ENCODE measurements at places on chromosomes 11 and 22.

DNA sequence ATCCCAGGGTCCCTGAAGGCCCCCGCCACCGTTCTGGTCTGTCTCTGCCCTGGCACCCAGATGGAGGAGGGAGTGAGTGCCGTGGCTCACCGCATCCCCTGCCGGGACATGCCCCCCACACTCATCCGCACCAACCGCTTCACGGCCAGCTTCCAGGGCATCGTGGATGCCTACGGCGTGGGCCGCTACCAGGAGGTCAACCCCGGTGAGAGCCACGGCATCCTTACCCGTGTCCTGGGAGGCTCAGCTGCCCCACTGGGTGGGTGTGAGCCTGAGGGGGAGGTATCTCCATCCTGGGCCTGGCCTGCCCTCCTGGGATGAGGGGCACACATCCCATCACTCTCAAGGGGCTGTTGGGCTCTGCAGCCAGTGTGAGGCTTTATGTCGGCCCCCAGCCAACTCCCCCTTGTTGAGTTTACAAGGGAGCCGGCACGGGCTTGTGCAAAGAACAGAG lies 6.1 kb downstream of the TCIRG1 start:
- no peak for DNase-seq

DNA sequence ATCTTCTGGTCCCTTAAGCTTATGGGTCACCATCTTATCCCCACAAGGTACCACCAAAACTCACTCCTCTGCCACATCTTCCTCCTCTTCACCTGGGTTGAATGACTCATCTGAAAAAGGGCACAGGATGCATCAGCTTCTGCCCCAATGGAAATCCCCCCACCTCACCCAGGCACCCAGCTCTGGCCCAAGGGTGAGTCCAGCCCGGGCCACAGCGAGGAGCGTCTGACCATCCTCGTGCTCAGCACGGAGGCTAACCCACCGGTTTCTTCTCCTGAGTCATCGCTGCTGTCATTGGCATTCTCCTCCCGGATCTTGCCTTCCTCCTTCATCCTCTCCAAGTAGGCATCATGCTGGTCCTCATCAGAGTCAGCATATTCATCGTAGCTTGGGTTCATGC lies 5.3 kb upstream of the TNKS1BP1 start:
- DNase-seq, result no peak

DNA sequence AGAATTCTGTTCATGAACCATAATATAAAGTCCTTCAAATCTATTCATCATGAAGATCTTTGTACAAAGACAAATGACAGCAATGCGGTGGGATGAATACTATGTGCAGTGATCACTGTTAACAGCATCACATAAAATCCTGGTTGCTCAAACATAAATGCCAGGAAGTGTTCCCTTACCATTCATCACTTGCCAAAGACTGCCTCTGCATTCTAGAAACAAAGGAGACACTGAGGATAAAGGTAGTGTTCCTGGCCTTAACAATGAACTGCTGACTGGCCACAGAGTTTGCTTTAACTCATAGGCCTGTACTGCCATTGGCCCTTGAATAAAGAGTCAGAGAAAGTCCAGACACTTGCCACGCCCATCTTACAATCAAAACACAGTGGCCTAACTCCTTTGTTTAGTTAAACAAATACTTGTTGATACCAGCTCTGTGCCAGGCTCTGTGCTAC lies 29.5 kb downstream of the C2CD3 start:
- no peak for DNase-seq

- DNase-seq, result no peak
Measured at GRCh38 chr11:4060182-4060923, 34.2 kb upstream of the RRM1 start.

DNA sequence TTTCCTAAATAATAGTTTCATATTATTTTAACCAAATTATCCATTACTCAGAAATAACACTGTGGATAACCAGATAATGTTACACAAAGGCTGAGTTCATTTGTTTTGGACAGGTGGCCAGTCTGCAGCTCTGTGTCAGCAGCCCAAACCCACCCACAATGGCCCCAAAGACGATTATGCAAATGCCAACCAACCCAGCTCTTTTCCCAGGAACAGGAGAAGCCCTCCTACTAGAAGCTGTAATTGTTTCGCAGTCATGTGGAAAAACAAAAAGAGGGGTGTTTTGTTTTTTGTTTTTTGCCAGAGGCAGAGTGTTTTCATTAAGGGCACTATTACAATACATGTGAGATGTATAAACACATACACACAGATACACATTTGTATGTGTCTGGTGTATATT lies 102.1 kb downstream of the FCHSD2 start:
- no peak for DNase-seq

DNA sequence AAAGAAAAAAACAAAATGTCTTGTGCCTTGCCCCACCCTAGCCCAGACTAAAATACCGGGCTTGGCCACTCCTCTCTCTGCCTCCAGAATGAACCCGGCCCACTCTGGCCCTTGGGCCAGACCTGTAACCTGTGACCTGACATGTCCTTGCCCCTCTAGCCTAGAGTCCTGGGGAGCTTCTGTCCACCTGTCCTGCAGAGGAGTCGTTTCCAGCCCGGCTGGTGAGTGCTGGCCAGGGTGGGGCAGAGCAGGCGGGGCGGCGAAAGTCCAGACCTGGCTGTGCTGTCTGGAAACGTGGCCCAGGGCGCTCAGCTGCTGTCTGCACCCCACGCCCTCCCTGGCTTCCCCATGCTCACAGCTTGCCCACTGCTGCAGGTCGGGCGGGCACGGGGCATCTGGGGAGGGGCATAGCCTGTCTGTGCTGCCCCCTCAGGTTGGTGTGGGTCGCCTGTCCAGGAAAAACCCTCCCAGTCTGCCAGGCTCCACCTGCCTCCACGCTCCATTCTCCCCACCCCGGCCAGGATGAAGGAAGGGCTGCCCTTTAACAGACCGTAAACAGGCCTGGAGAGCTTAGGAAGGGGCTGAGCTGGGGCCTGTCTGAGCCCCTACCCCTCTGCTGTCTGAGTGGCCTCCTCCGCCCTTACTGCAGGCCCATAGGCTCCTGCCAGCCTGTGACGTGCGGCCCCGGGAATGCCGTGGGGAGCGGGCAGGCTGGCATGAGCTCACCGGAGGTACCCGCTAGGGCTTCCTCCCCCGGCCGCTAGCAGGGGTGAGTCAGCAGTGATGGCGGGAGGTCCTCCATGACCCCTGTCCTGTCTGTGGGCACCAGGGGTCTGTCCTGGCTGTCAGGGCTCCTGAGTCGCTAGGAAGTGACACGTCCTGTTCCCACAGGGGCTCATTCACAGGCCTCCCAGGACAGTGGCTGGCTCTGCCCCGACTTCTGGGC lies 1.9 kb downstream of the CD151 start:
- DNase-seq, result no peak

DNA sequence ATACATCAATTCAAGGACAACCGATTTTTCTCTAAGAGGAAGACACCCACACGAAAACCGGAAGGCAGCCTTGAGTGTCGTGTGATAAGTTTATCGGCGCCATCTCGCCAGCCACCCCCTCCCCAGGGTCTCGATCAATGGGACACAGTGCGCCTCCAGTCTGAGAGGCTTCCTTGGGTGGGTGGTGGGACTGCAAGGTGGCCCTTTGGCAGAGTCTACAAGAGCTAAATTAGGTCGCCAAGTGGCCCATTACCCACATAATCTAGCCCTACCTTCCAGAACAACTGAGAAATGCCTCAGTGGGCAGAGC lies 64.0 kb downstream of the CD6 start:
- no peak for DNase-seq

GRCh38 chr22:43088627-43088983 lies 586 bp downstream of the TTLL1 start:
- no peak for DNase-seq

GRCh38 chr11:86863476-86863875 lies 63.1 kb downstream of the PRSS23 start:
- DNase-seq, result no peak

- DNase-seq, result no peak
Measured at GRCh38 chr11:45250035-45250718, 36.0 kb downstream of the SYT13 start.

GRCh38 chr11:118917481-118918127 lies 8.1 kb downstream of the BCL9L start:
- DNase-seq, result no peak

GRCh38 chr22:38406617-38407016 lies 48.4 kb downstream of the KCNJ4 start:
- DNase-seq, result no peak

GRCh38 chr22:49936973-49937757 lies 18.7 kb downstream of the CRELD2 start:
- DNase-seq, result no peak

GRCh38 chr22:25051073-25051472 lies 98.6 kb downstream of the KIAA1671 start:
- no peak for DNase-seq

DNA sequence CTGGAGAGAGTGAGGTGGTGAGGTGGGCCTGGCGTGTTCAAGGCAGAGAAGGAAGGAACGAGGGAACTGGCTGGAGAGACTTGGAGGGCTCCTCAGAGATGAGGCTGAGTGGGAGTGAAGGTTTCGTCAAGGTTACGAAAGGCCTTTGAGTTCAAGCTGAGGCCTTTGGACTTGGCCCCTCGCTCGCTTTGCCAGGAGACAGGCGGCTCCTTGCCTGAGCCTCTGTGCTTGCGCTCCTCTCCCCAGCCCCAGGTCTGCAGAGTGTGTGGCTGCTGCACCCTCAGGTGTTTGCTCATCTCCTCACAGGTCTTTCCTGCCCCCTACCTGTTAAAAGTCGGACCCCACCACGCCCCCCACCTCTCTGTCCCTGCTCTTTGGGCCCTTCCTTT lies 91.6 kb downstream of the ATXN10 start:
- no peak for DNase-seq

GRCh38 chr11:29507376-29507775 lies 509.5 kb downstream of the KCNA4 start:
- no peak for DNase-seq

DNA sequence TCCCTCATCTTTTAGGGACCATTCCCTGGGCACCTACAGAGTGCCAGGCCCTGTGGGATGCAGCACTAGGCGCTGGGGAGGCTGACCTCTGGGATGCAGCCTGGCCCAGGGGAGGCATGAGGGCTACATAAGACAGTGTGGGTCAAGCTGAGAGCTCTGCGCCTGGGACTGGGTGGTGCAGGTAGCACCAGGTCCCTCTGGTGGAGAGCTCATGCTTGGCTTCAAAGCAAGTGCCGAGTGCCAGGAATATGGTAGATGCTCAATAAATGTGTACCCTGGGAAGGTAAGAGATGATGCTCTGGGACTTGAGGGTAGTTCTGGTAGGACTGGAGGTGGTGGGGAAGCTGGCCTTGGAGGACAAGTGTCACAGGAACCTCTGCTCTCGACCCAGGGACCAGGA lies 2.0 kb upstream of the MPPED1 start:
- no peak for DNase-seq

DNA sequence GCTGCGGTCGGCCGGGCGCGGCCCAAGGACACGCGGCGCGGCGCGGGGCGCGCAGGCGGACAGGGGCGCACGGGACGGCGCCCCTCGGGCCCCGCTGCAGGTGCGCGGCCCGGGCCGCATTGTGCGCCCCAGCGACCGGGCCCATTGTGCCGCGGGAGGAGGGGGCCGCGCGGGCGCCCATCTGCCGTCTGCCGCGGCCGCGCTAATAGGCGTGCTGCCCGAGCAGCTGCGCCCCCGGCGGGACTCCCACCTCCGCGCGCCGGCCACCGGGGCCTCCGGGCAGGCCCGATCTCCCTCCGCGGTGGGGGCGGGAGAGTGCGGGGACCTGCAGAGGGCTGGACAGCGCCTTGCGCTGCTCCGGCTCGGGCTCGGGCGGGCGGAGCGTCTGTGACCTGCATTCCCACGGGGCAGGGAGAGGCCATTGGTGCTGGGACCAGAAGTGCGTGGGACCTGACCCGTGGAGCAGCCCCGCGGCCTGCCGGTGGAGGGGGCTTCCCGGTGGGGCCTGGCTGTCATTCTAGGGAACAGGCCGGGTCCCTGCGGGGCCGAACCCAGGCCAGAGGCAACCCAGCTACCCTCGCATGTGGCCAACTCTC lies 933 bp downstream of the BRSK2 start:
- no peak for DNase-seq

DNA sequence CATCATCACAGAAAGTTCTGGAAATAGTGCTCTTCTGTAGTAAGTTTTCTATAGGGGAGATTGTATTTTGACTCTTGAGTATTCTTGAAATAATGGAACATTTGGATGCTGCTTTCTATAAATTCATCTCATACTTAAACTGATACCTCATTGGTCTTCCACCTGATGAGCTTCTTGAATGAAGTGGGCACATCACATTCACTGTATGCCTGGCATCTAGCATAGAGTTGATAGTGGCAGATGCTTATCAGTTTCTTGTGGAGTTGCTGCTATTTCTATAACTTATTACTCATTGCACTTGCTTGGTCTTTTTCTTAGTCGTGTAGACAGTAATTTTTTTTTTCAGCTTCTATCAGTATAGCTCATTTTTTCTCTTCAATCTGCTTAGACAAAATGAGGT lies 5.4 kb downstream of the ATXN10 start:
- no peak for DNase-seq

DNA sequence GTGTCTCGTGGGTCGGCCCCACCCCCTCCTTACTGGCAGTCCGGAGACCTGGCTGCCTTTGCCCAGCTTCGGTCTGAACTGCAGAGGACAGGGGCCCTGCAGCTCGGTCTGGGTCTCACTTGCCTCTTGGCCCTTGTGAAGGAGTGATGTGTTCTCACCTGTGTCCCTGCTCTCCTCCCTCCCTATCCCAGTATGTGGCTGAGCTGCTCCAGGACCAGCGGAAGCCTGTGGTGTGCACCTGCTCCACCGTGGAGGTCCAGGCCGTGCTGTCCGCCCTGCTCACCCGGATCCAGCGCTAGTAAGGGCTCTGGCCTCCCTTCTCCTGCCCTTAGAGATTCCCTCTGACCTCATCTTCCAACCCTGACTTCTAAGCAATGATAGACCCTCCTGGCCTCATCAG lies 35.7 kb upstream of the RAB1B start:
- DNase-seq, result no peak

DNA sequence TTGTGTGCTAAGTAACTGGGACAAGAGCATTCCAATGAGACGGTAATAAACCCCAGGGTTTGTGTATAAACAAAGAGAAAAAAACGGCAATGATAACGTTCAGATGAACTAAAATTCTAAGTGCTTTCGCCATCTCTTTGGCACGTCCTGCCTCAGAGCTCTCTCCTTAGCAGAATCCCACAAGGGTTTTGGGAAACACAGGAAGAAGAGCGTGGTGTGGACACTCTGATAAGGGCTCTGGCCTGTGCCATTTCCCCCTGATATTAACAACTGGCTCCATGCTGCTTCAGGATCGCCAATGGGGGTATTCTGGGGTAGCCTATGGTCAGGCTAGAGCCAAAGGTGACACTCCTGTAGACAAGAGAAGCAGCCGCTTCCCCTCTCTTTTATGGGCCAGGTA lies 18.4 kb downstream of the ABCC8 start:
- no peak for DNase-seq

- DNase-seq, result no peak
Measured at GRCh38 chr11:81211050-81211449, 1522.6 kb downstream of the FAM181B start.
